ENCODE measurements at places on chromosomes 3 and 15.

DNA sequence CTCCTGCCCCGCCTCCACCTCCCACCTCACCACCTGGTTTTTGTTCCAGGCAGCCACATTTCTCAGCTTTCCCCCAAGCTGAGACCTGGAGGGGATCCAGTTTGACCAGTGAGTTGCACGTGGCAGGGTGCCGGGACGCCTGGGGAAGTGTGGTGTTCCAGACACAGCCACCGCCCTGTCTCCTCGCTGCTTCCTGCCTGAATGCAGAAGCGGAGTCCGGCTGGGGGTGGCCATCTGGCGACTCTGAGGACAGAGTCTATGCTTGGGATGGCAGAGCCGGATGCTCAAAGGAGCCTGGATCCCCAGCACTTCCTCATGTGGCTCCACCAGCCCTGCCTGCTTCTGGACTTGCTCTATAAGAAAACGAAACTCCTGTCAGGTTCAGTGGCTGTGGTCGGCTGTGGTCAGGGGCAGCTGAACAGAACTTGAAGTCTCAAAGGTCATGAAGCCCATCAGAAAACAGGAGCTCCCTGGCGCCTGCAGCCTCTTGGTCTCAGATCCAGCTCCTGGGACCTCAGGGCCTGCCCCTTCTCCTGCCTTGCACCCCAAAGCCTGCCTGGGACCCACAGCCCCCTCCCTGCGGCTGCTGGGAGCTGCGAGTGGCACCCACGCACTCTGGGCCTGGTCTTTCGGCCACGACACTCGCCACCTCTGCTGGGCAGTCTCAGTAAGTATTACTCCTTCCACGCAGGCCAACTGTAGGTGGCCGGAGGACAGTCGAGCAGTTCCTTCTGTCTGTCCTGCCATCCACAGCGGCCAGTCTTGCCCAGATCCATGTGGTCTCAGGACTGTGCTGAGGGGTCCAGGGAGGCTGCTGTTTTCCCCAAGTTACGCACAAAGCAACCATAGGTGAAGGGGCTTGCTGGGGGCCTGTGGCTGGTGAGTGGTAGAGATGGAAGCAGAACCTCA is 112.8 kb upstream of the MEF2A start:
- no peak for DNase-seq

DNA sequence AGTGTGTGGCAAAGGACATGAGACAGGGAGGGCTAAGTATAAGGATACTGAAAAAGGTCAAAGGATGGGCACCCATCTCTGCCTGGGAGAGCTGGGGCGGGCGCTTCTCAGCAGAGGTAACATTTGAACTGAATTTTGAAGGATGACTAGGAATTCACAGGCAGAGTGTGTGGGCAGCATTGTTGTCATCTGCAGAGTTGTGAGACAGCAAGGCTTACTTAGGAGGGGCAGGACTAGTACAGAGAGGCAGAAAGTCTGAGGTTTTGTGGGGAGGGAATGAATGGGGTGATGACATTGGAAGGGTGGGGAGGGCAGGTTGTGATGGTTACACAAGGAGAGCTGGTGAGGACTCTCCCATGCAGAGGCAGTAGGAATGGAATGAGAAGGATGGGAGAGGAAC is 84.1 kb upstream of the PRR23C start:
- DNase-seq, result no peak

DNA sequence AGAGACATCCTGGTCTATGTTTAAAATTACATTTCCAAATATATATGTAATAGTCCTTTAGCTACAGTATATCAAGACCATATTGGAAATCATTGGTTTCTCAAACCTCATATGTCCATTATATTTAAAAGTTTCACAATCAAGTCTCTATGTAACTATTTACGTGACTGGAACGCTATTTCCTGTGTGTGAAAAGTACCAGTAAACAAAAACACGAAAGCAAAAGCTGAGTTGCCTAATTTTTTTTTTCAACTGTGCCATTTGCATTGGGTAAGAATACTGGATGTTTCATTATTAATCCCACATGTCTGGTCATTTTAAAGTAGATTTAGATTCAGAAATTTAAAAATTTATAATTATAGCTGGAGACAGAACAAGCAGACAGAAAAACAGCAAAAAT is 381.4 kb downstream of the TBC1D5 start:
- no peak for DNase-seq

DNA sequence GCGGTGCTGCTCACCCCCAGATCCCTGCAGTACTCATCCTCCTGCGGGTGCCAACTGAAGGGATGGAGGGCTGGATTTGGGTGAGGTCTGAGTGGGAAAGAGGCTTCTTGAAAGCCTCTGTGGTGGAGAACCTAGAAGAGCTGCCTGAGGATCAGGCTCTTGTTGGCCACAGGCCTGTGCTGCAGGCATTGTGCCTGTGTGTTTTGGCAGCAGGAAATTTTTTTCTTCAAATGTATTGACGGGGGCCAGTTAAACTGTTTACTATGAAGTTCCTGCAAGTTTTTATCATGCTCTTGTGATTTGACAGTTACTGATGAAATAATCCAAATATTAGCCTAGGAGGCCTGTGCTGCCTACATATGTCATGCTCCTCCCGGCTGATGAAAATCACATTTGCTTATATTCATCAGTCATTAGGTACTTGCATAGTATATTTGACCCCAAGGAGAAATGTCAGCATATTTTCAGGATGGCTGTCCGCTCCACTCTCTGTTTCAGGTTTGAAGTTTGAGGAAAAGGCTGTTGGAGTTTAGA is 103.1 kb downstream of the THSD4 start:
- DNase-seq, result no peak

DNA sequence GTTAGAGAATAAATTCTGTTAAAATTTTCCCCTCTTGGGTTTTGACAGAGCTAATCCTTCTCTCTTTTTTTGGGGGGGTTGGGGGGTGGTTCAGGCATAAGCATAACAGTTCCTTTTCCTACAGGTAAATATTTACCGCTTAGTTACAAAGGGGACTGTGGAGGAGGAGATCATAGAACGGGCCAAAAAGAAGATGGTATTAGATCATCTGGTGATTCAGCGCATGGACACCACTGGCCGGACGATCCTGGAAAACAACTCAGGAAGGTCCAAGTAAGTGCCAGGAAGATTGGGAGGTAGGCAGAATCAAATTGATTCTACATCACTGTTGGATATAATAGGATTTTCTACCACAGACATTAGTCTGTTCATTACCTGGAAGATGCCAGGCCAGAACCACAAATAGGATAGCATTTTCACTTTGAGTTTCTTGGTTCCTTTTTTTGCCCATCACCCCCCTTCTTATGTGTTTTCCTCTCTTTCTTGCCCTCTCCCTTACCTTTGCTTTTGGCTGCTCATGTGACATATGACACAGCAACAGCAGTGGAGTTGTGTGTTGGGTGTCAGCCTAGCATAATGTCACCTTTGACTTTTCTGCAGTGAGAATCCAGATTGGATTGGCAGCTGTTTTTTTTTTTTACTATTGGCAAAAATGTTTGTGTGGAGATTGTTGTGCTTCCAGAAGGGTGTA is 79.0 kb downstream of the CHD2 start:
- DNase-seq, result no peak

- DNase-seq, result no peak
These were observed 8.4 kb upstream of the PPP1R2 start for GRCh38 chr3:195551381-195551978.

GRCh38 chr3:43883729-43884396 is 193.1 kb downstream of the ABHD5 start:
- no peak for DNase-seq

Data from stimulated activated CD8-positive, alpha-beta memory T cell treated with anti-CD3 and anti-CD28 coated beads, Interleukin-4, amount 100 ng/mL, for 4 hours (primary cell).